ENCODE measurements at places on chromosomes 2 and 18.

GRCh38 chr2:191813943-191814342 is 32.9 kb downstream of the CAVIN2 start:
- no peak for DNase-seq

GRCh38 chr2:52776571-52776970 is 991.0 kb upstream of the CHAC2 start:
- DNase-seq = no peak

DNA sequence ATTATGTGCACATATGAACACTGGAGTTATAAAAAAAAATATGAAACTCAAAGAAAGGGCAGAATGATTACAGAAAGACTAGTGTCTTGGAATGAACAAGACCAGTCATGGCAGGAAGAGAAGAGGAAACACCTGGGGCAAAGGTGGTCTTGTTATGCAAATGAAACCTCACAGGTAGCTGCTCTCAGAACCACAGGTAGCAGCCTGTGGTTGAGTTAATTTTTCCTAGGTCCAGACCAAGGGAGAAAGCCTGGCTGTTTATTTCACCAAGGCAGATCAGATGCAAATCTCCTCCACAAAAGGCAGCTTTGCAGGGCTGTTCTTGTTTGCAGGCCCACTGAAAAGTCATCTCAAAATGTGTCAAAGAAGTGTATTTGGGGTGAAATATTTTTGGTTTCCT is 785.8 kb downstream of the RNF144A start:
- DNase-seq = no peak

- DNase-seq = no peak
Observed at GRCh38 chr2:125254010-125254409, 1228.9 kb downstream of the CNTNAP5 start.

GRCh38 chr18:45951016-45951714 is 16.0 kb downstream of the EPG5 start:
- DNase-seq = no peak
